ENCODE measurements at places on chromosomes 5 and 9. TPM values are rescaled to one million over a fixed set of nuclear protein-coding genes. Genes with fewer than 3 reads are reported as not detected.

The PAIP2 gene
- 68.5 TPM for total RNA-seq

The TRPM3 gene
- total RNA-seq, result 31.5 TPM

The CDH9 gene
- total RNA-seq, result 10.2 TPM

The RALGDS gene
- 42.4 TPM for total RNA-seq

The IL5 gene
- not detected for total RNA-seq

The TMEM174 gene
- 6.8 TPM for total RNA-seq

The LIX1 gene
- 2.6 TPM for total RNA-seq

The CD274 gene
- 2.7 TPM for total RNA-seq

The KIF2A gene
- 38.1 TPM for total RNA-seq

The IL13 gene
- not detected for total RNA-seq
